ENCODE measurements at places on chromosomes 1 and 21. TPM values are rescaled to one million over a fixed set of nuclear protein-coding genes. Genes with fewer than 3 reads are reported as not detected.
A peak's percentile ranks its signal among the peaks of the same experiment; 100 is the strongest.

The TRAF3IP3 gene
- not detected for total RNA-seq

DNA sequence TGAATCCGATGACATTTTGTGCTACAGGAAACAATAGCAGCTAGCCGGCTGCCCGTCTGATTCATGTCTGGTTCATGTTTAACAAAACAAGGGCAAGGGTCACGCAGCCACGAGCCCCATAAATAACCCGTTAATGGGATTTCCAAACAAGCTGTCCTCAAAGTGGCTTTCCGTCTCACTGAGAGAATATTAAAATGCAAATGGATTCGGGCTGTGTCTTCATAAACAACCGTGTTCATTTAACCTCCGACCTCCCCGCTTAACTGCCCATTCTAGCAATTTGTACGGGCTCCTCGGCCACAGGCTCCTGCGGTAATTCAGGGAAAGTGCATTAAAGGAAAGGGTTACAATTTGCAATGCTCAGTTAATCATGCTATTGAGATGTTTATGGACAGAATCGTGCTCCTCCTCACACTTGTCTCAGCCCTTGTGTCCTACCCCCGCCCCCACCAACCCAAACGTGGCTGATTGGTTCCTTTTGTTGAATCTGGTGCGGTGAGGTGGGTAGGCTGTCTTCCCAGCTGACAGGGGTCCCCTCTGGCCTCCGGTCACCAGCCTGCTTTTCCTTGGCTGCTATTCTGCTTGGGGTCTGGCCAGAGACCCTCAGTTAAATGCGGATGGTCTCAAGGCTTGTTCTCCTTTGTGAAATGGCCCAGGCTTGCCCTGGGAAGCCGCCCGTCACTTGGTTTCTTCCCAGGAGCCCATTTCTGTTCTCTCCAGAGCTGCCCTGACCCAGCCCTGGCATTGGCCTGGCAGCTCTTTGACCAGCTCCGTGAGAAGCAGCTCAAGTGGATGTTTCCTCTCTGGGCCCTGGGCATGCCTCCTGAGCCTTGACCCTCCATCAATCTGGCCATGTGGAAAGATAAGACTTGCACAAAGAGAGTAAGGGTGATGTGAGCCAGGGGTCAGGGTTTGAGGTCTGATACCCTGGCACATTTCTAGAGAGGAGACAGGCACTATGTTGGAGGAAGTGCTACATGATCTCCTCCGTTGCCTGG lies 200.7 kb upstream of the POU3F1 start:
- H3K27ac ChIP-seq, result no peak overlapping the region
- no peaks in the 10 kb centered on the region for H3K36me3 ChIP-seq
- H3K4me1 ChIP-seq, result peaks cover 23% of the 10 kb centered on the region
- H3K27me3 ChIP-seq, result peaks cover 41% of the 10 kb centered on the region
- H3K4me3 ChIP-seq, result peak overlapping the region; percentile 46
- peak; percentile 46 for DNase-seq

- no peak overlapping the region for H3K27ac ChIP-seq
- H3K27me3 ChIP-seq, result no peaks in the 10 kb centered on the region
- no peak for DNase-seq
- no peaks in the 10 kb centered on the region for H3K36me3 ChIP-seq
Measured at GRCh38 chr1:240109130-240109529, 17.4 kb downstream of the FMN2 start.

GRCh38 chr21:38383411-38384237 lies 114.7 kb downstream of the ERG start:
- DNase-seq, result no peak
- no peak overlapping the region for H3K27ac ChIP-seq
- H3K27me3 ChIP-seq, result peaks cover 1% of the 10 kb centered on the region
- no peaks in the 10 kb centered on the region for H3K36me3 ChIP-seq
- no peaks in the 10 kb centered on the region for H3K4me1 ChIP-seq

The CLEC20A gene
- total RNA-seq, result not detected

The NBPF6 gene
- not detected for total RNA-seq

DNA sequence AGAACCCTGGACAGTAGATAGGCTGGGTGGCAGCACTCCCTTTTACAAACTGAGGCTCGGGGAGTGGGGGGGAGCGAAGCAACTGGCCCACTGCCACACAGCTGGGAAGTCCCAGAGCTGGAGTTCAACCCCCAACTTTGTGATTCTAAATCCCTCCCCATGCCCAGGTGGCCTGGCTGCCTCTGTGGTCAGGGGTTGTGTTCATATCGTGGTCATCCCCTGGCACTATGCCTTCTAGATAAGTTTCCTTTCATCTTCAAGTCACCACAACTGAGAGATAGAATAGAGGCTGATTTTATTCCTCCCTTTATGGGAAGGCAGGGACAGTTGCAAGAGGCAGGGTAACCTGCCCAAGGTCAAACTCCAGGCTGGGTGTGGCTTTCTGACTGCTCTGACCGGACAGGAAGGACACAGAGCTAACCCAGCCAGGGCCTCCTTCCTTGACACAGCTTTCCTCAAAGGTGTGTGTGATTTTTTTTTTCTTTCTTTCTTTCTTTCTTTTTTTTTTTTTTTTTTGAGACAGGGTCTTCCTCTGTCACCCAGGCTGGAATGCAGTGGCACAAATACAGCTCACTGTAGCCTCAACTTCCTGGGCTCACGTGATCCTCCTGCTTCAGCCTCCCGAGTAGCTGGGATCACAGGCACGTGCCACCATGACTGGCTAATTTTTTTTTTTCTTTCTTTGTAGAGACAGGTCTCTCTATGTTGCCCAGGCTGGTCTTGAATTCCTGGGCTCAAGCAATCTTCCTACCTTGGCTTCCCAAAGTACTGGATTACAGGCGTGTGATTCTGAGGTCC lies 18.4 kb upstream of the TNFRSF1B start:
- H3K36me3 ChIP-seq, result no peaks in the 10 kb centered on the region
- DNase-seq, result peak; percentile 25
- H3K4me1 ChIP-seq, result peaks cover 42% of the 10 kb centered on the region
- no peaks in the 10 kb centered on the region for H3K27me3 ChIP-seq
- no peak overlapping the region for H3K4me3 ChIP-seq

The LGR6 gene
- not detected for total RNA-seq

The GJB3 gene
- not detected for total RNA-seq

All from HepG2 (cell line).